ENCODE measurements at places on chromosomes 5 and 9.

GRCh38 chr5:32222723-32223470 is 48.8 kb upstream of the GOLPH3 start:
- no peak for DNase-seq

GRCh38 chr5:61534481-61535267 is 202.6 kb downstream of the ZSWIM6 start:
- DNase-seq: no peak

DNA sequence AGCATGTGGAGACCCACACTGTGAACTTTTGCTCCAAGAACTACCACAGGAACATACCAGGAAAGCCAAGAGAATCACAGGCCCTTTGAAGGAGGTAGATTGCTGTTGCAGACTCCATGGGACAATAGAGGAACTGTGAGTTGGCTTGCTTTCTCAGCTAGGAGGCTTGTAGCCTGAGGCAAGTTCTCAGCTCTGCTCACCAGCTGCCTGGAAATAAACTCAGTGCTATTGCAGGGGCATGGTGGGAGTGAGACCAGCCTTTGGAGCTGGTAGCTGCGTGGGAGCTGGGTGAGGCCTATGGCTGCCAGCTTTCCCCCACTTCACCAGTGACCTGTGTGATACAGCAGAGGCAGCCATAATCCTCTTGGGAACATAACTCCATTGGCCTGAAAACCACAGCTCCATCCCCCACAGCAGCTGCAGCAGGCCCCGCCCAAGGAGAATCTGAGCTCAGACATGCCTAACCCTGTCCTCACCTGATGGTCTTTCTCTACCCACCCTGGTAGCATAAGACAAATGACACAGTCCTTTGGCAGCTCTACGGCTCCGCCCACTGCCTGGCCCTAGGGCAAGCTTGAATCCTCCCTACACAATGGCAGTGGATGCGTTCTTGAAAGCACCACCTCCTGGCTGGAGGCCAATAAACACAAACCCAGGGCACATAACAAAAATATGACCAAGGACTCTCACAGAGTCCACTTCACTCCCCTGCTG is 389.5 kb downstream of the KIF4B start:
- DNase-seq: peak; percentile 78

DNA sequence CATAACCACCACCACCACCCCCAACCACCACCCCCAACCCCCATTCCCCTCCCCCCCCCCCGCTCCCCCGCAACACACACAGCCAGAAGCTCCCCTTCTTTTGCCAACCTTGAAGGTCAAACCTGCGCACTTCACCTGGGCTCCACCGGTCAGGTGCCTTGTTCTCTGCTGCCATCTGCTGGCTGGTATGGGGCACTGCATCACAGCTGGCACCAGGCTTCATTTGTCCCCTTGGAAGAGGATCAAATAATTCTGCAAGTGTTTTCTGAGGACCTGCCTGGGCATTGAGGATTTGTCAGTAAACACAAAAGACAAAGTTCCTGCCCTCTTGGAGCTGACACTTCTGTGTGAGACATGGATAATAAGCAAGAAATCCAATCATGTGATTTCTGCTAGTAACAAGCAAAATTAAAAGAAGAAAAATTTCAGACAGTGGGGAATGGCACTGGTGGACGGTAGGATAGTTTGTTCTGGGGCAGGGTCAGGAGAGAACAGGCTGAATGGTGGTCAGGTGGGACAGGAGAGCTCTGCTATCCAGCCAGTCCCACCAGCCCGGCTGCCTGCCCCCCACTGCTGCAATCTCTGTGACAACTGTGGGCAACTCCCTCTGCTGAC is 55.6 kb upstream of the LMX1B start:
- DNase-seq: peak; percentile 16

- no peak for DNase-seq
Measured at GRCh38 chr9:94984891-94985476, 258.5 kb downstream of the AOPEP start.

DNA sequence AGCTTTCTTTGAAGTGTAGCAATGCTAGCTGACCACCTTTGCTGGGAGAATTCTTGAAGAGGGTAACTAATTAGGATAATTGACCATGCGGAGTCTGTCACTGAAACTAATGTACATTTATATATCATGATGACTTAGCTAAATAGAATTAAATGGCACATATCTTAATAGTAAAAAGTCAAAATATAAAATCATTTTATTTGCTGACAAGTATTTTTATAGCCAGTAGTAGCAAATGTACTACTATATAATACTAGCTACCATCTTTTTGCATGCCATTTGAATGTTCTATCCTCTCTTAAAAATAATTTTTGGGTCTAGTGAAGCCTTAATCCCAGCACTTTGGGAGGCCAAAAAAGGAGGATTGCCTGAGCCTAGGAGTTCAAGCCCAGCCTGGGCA is 605.8 kb upstream of the COX7C start:
- no peak for DNase-seq

- no peak for DNase-seq
Measured at GRCh38 chr5:168443533-168443932, 42.7 kb upstream of the RARS1 start.

DNA sequence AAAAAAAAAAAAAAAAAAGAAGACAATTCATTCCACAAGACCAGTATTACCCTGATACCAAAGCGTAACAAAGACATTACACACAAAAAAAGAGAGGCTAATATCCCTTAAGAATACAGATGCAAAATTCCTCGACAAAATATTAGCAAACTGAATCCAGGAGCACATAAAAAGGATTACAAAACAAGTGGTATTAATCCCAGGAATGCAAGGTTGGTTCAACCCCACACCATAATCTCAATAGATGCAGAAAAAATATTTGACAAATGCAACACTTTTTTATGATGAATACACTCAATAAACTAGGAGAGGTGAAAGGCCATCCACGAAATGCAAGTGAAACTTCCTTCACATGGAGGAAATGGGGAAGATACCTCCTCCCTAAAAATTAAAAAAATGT is 80.1 kb upstream of the TLR4 start:
- no peak for DNase-seq

DNA sequence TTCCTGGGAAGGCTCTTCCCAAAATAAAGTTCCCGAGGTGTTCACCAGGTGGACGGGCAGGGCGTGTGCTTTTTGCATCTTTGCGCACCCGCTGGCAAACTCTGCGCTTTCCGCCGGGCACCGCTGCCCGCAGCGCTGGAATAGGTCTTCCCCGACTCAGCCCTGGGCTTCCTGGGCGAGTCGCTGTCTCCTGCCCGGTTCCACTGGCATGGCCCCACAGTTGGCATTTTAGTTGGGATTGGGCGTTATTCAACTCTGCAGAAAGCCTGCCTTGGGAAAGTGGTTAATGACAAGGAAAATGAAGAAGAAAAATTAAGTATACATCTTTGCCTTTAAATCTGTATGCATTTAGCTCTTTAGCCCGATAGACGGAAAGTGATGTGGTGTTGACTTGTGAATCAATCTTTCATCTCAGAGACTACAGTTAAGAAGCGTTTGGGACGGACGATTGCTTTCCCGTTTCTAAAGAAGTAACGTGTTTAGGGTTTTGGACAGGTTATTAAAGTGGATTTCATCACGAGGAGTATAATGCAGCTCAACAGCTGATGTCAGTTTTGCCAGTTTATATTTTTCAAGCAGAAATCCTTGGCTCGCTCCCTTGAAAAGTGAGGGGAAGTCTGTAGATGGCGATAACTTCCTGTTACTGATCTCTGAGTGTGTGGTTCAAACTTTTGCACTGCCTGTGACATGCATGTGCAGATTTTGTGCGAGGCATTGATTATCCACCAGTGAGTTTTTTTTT is 946 bp downstream of the ADCY2 start:
- no peak for DNase-seq

GRCh38 chr9:125579030-125579932 is 127.7 kb downstream of the MAPKAP1 start:
- no peak for DNase-seq

DNA sequence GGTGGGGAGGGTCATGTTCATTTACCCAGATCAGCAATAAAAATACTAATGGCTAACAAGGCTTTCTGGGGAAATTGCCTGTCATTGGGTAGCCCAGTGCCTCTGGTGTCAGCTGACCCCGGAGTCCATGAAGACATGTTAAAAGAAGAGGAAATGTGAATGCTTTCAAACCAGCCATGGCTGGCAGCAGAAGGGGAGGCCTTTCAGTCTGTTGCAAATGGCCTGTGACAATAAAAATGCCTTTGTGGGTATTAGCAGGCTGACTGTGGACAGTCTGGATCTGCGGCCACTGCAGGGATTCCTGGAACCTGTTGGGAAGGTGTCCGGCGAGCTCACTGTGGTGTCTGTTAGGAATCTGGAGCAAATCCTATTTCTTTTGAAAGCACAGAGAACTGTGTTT is 7.5 kb downstream of the ABL1 start:
- no peak for DNase-seq

DNA sequence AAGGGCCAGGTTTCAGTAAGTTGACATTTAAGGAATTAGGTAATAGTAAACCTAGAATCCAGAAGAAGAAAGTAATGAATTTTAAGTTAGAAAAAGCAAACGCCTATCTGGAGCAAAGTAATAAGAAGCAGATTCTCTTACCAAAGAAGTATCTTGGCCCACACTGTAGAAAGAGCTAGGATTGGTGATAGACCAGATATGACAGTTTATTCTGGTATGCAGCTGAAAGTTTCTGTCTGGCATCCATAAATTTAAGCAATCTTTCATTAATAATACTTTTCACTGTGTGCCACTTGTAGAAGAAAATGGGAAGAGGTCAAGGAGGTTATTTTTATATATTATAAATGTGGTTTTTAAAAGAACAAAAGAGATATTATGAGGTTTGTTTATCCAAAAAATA is 3.0 kb downstream of the RECK start:
- DNase-seq: no peak

GRCh38 chr5:59767681-59768151 is 125.8 kb downstream of the PDE4D start:
- DNase-seq: no peak

DNA sequence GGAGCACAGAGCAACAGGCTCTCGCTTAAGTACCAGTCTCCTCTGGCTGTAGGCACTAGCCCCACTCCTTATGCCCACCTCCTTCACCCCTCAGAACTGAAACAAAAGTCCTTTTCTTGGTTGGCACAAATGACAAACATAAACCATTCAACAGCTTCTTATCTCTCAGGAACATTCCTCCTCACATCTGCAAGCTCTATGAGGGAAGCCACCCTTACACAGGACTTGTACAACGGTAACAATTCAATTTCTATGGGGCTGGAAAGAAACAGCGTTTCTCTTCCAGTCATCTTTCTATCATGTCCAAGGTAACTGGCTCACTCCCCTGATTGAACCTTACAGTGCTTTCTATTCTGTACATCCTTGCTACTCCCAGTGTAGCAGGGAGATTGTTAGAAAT is 74.1 kb downstream of the CSF2 start:
- DNase-seq: no peak

GRCh38 chr5:35223787-35224395 is 6.4 kb downstream of the PRLR start:
- DNase-seq: no peak

GRCh38 chr9:115207003-115207836 is 89.3 kb upstream of the TNC start:
- DNase-seq: no peak

GRCh38 chr5:134247428-134248224 is 21.8 kb upstream of the PPP2CA start:
- DNase-seq: no peak

DNA sequence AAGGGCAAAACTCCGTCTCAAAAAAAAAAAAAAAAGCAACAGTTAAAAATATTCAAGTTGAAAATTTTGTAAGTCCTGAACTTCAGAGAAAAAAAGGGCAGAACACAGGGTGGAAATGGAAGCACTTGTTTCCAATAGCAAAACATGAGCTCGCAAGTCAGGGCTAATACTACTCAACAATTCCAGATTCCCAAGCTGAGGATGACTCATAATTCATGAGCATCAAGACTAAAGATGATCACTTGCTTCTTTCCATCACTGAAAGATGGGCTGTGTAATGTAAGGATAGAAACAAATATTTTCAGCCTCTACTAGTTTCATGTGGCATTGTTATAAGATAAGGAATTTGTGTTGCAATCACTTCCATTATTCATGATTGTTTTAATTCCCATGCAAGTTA is 33.5 kb upstream of the FST start:
- DNase-seq: no peak

DNA sequence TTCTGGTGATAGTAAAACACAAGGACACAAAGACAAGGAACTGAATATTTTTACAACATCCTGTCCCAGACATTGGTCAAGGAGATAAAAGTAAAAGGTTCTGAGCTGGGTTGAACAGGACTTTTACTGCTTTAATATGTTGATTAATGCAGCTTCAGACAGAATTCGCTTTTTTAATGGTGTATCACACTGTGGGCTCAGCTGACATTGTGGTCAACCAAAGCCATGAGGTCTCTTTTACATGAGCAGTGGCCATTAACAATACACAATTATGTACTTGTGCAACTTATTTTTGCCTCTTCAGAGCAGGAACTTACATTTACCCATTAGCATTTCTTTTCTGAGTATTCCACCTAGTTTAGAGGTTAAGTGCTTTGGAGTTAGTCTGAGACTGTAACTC is 22.8 kb upstream of the ERBIN start:
- DNase-seq: no peak

DNA sequence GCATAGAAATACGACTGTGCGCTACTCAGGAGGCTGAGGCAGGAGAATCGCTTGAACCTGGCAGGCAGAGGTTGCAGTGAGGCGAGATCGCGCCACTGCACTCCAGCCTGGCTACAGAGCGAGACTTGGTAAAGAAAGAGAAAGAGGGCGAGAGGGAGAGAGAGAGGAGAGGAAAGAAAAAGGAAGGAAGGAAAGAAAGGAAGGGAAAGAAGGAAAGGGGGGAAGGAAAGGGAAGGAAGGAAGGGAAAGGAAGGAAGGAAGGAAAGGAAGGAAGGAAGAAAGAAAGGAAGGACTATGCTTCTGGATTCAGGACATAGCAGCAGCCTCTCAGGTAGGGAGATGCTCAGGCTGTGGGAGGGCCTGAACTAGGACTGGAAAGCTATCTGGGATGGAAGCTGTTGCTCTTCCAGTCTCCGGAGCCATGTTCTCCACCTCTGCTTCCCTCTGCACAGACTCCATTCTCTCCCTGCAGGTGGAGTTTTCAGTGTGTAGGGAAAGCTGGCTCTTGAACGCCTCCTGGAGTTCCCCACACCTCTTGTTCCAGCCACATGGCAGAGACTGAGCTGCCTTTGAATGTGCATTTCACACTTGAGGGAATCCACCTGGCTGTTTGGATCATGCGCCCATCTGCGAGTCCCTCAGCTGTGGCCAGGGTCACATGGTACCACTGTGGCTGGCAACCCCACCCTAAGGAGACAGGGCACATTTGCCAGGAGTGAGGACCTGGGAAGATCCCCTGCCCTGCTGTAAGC is 9.1 kb downstream of the SWI5 start:
- DNase-seq: no peak

Data from COR-L47 (cell line).